ENCODE measurements at places on chromosomes 13 and 19.
A peak's percentile ranks its signal among the peaks of the same experiment; 100 is the strongest.

GRCh38 chr13:106867249-106867648, 299.3 kb upstream of the ARGLU1 start:
- DNase-seq, result no peak

GRCh38 chr19:34217952-34218817, 36.2 kb upstream of the GARRE1 start:
- peak; percentile 84 for DNase-seq

GRCh38 chr19:41223431-41224234, 4.6 kb downstream of the AXL start:
- DNase-seq, result no peak

- DNase-seq, result peak; percentile 99
Observed at GRCh38 chr19:1020868-1021425, at the start of gene TMEM259. TMEM259 (minus strand) TSS chr19:1021123; CDS start chr19:1020996, 127 bp downstream.

DNA sequence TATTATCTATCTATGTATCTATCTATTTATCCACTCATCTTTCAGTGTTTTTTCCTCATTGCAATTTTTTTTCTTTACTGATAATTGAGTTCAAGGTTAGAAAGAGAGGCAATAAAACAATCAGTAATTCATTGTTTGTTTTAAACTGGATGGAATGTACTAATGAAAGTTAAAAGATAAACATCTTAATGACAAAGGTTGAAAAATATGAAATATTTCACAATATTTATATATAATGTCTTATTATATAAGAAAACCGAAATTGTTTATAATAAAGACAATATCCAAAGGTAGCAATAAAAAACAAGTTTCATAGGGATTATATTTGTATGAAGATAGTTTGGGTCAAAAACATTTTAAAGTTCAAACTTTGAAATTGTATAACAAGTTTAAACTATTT, 1015.5 kb upstream of the MIR17HG start:
- no peak for DNase-seq

- no peak for DNase-seq
Observed at GRCh38 chr13:50635504-50635903, 208.0 kb downstream of the DLEU7 start.

DNA sequence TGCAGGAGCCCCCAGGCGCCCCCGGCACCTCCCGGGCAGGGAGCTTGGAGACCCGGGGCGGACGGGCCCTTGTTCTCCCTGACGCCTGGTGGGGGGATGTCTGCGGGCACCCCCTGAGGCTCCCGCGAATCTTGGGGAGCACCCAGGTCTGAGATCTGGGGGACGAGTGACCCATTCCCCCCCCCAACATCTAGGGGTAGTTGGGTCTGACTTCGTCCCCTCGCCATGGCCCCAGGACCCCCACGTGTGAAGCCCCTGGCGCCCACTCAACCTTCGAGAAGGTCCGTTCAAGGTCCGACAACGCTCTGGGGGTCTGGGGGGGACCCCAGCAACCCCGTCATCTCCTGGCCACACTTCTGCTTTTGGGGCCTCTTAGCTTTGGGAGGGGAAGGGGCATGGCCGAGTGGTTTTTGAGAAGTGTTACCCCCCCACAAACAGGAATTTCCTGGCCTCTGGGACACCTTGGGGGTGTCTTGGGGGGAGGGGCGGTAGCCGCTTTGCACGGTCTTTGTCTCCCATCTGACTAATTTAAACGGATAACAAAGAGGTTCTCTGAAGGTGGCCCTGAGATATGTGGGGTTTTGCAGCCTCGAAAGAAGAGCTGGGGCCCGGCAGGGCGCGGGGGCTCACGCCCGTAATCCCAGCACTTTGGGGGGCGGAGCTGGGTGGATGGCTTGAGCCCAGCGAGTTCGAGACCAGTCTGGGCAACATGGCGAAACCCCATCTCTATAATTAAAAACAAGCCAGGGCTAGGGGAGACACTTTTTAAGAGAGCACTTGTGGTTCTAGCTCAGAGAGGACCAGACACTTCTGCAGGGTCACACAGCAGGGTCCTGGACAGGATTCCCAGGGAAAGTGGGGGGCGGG, 608 bp downstream of the CNN2 start:
- DNase-seq, result no peak

DNA sequence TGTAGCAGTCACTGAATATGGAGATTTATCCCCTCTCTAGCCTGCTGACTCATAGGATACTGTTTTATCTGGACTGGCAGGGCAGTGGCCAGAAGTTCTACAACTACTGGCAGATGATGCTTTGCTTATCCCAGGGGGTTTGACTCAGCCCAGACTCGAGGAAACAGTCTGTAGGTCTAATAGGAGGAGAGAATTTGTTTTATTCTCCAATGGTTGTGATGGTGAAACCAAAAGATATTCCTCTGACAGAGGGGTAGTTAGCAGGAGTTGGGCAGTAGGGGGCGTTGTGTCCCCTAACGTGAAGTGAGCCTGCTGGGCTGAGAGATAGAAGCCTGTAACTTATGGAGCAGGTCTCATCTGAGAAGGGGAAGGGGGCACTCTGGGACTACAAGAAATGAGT, 74.9 kb downstream of the WTIP start:
- peak; percentile 35 for DNase-seq

DNA sequence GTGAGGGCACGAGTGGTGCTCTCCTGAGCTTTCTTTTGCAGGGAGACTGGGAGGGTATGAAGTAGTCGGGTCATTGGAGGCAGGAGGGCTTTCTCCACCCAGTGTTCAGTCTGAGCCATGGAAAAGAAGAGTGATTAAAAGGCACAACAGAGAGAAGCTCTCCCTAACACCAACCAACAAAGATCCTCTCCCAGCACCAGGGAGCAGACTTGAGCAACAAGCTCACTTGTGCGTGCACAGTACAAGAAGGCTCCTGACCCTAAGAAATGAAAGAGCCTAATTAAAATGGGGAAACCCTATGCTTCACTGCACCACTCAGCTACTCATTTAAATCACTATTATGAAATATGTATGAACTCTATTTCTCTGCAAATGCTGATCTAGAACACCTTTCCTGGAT, 276.3 kb upstream of the SOX21 start:
- no peak for DNase-seq

- no peak for DNase-seq
Observed at GRCh38 chr19:2221918-2222317, 14.2 kb downstream of the PLEKHJ1 start.

DNA sequence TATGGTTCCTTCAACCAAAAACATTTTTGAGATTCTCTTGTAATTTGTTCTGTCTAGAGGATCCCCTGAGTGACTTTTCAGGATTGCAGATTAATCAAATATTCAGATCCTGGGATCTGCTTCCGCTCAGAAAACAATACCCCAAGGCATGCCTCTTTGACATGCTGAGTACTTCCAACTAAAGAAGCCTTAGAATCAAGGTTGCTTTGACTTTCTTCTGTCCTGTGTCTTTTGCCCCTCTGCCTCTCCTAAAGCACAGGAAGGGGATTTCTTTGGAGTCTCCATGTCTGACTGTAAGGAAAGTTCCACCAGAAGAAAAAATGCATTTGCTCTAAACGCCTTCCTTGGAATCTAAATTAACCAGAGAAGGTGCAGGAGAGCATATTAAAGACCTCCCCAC, 431.5 kb downstream of the FGF14 start:
- DNase-seq, result no peak

DNA sequence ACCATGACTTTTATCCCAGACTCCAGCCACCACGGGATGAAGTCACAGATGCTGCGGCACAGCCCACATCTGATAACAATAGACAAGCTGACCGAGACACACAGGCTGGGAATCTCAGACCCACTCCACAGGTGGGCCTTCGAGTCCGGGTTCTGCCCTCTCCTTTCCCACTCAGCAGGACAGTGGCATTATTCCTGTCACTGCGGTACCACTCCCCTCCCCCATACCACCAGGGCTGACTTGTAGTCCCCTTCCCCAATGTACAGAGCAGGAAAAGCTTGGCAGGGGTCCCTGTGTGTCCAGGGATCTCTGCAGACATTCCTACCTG, 179 bp upstream of the AMER2 start:
- no peak for DNase-seq

- DNase-seq, result no peak
Observed at GRCh38 chr19:32138416-32138815, 207.0 kb upstream of the ZNF507 start.

- no peak for DNase-seq
Observed at GRCh38 chr19:19329126-19329525, 8.5 kb downstream of the MAU2 start.

- DNase-seq, result no peak
Observed at GRCh38 chr19:1249990-1250436, 1.6 kb downstream of the MIDN start.

GRCh38 chr13:31020996-31021395, 88.5 kb downstream of the TEX26 start:
- no peak for DNase-seq

DNA sequence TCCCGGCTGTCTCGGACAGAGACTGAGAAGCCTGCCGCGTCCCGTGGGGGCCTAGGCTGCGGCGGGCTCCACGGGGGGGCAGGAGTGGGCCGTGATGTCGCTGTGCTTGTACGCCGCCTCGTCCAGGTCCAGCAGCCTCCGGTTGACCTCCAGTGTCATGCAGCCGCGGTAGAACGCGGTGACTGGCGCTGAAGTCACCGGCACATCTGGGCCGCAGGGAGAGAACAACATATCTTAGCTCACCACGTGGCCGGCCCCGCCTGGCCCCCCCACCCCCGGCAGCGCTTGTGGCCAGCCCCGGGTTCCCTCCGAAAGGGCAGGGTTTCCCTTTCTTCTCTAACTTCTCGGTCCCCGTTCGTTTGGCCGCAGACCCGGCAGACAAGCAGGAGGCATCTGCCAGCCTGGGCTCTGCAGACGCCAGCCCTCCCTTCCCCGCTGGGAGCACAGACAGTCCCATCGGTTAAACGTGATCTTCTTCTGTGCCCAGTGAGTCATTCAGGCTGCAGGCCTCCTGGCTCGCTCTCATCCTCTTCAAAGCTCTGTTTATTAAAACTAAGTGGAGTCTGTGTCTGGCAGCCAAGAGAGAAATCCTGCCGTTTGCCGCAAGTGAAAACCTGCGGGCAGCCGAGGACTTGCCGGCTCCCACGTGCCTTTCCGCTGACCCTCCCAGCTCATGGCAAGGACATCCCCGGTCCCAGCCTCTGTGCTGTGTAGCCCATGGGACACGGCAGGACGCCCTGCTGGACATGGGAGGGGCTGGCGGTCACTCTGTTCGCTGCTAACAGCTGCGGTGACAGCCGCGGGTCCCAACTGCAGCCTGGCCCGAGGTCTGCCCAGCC, 42.8 kb downstream of the GAS6 start:
- peak; percentile 94 for DNase-seq

DNA sequence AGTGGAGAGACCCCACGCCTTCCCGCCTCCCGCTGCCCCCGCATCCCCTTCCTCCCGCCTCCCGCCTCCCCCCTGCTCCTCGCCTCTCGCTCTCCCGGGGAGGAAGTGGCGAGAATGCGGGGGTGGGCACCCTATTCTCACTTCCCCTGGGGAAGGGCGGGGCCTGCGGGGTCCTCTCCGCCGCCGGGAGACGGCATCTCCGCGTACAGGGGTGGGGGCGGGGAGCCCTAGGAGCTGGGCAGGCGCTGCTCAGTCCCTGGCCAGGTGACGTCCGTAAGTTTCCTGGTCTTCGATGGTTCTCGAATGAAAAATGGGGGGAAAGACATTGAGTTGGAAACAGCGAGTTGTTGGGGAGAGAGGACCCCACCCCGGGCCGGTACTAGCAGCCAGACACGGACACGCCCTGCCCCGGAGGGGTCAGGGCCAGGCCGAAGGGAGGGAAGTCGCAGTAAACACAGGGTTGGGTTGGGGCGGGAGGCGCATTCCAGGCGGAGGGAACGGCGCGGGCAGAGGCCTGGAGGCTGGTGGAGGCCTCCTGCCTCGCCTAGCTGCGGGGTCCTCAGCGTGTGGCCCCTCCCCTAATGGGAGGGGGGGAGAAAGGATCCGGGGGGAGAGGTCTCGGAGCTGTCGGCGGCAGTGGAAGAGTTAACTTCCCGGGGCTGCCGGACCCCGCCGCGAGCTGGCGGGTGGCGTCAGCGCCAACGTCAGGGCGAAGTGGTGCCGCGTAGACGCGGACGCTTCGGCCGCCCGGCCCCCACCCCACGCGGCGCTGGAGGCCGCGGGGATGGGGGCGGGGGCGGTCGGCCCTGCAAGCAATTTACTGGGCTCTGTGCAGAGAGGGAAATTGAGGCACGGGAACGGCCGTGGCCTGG, 10.4 kb upstream of the JUND start:
- peak; percentile 45 for DNase-seq

- DNase-seq, result no peak
Observed at GRCh38 chr13:84460989-84461388, 578.7 kb upstream of the SLITRK1 start.

DNA sequence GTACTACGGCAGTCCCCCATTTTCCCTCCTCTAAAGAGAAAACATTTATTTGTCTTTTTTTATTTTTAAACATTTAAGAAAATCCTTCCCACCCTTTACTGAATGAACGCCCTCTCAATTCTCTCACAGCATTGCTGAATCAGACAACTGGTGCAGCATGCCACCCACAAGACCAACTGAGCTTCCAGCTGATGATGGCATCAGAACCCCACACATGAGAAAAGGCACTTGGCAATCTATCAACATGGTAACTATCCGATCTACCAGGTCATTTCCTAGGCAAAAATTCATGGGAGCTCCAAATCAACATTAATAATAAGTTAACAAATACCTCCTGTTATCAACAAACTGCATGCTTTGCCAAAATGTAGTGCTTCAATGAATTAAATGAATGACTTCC, 43.1 kb downstream of the LHFPL6 start:
- DNase-seq, result no peak

DNA sequence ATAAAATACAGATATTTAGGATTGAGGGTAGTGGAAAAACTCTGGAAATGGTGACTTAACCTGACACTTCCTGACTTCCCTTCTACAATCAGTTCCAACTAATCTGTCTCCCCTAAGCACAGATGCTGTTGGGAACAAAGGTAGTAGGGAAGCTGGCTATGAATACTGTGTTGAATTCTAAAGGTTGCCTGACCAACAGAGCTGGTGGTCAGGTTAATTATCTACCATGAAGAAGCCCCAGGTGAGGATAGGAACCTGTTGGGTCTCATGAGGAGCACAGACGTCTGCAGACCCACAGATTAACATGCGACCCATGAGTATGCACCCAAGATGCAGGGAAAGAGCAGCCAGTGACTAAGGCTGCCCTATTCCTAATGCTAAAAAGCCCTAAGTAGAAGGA, 172.3 kb downstream of the DIAPH3 start:
- DNase-seq, result no peak

- no peak for DNase-seq
Observed at GRCh38 chr19:14442891-14443631, 10.0 kb downstream of the PKN1 start.

DNA sequence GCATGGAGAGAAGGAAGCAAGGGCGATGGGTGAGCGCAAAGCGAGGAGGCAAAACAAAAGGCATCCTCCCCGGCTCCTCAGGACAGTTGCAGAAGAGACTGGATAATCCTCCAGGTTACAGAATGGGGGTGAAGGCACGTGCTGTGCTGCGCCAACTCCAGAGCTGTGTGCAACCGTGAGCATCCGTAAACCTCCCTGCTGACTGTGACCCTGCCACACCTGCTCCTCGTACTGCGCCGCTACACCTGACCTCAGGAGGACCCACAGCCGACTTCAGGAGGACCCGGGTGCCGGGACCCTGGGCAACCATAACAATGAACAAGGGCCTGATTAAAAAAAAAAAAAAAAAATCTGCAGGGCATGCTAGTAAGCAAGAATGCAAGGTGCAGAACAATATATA, 68.7 kb downstream of the SLC7A1 start:
- no peak for DNase-seq

GRCh38 chr19:58385313-58385890, 1.7 kb upstream of the RPS5 start:
- DNase-seq, result no peak

GRCh38 chr13:89402211-89402610, 1731.0 kb downstream of the SLITRK5 start:
- no peak for DNase-seq

- DNase-seq, result no peak
Observed at GRCh38 chr19:17322854-17323253, 11.8 kb downstream of the ANO8 start.
